ENCODE measurements at places on chromosomes 16 and 17.

GRCh38 chr16:54125751-54126655 is 160.6 kb downstream of the IRX3 start:
- no peak for DNase-seq

GRCh38 chr17:60167065-60167741 is 17.4 kb downstream of the CA4 start:
- peak; percentile 17 for DNase-seq

DNA sequence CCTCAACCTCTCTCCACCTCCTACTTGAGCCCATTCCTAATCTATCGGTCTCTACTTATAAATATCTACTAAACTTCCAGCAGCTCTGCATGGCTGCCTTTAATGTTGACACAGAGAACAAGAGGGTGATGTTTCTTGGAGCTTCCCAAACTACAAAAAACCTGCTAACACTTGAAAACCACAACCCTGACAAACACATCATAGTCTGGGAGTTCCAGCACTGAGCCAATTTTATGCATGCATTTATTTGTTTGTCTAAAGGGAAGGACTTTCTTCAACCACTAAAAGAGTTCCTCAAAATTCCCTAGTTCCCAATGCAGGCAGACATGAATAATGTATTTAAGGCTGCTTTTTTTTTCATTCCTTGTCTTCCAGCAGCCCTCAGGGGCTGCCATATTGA is 331.8 kb upstream of the XYLT1 start:
- DNase-seq, result no peak

DNA sequence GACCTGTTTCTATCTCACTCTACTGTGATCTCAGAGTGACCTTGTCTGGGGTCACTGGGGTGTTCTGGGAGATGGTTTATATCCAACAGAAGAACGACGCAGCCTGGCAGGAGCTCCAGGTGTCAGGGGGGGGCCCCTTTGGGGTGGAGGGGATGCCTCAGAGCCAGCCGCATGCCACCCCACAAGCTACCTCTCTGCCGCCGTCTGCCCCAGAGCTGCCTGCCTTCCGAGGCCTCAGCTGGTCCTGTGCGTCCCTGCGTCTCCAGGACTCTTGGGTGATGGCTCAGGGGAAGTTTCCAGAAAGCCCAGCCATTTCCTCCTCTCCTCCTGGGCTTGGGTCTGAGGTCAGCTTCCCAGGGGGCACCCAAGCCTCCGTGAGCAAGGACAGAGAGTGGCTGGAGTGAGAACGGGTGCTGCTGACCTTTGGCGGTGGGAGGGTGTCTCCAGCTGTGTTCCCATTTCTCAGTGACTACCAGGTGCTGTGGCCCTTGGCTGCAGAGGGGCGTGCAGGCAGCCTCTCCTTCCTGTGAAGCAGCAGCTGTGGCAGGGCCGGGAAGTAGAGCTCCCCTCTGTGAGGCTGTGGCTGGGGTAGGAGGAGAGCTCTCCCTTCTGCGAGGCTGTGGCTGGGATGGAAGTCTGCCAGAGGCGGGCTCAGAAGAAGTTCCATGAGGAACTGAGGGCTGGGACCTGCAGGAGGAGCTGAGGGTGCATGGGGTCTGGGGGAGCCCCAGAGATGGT is 19.8 kb downstream of the JPH3 start:
- DNase-seq, result no peak

GRCh38 chr16:19136549-19137196 is 22.9 kb downstream of the ITPRIPL2 start:
- no peak for DNase-seq

DNA sequence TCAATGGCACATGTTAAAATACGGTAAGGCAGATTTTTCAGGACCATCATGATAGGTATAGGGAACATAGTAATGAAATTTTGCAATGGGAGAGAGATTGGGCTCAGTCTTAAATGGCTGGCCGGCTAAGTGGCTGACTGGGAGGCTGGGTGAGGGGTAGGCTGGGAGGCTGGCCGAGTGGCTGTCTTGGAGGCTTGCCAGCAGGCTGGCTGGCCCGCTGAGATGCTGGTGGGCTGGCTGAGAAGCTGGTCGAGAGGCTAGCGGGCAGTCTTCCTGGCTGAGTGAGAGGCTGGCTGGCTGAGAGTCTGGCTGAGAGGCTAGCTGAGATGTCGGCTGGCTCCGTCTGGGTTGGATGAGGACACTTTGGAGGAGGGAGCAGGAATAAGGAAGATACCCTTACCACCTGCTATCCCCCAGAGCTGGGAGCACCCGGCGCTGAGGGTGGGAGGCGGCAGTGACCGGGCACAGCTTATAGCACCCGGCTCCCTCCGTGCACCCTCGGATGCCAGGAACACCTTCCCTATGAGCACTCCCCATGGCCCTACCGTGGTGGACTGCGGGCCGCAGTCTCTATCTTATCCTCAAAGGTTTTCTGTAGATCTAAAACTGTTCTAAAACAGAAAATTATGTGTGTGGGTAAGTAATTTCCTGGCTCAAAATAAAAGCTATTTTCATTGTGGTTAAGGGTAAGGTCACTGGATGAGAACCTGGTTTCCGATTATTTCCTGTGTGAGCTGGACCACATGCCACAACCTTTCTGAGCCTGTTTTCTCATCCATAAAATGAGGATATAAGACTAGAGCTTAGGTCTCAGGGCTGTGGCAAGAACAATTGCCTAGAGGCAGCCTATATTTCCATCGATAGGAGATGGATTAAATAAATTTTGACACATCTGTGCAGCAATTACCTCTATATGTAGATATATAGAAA is 34.5 kb upstream of the TMC5 start:
- DNase-seq, result no peak

- no peak for DNase-seq
Measured at GRCh38 chr17:2965621-2966595, 97.5 kb downstream of the OR1D5 start.

DNA sequence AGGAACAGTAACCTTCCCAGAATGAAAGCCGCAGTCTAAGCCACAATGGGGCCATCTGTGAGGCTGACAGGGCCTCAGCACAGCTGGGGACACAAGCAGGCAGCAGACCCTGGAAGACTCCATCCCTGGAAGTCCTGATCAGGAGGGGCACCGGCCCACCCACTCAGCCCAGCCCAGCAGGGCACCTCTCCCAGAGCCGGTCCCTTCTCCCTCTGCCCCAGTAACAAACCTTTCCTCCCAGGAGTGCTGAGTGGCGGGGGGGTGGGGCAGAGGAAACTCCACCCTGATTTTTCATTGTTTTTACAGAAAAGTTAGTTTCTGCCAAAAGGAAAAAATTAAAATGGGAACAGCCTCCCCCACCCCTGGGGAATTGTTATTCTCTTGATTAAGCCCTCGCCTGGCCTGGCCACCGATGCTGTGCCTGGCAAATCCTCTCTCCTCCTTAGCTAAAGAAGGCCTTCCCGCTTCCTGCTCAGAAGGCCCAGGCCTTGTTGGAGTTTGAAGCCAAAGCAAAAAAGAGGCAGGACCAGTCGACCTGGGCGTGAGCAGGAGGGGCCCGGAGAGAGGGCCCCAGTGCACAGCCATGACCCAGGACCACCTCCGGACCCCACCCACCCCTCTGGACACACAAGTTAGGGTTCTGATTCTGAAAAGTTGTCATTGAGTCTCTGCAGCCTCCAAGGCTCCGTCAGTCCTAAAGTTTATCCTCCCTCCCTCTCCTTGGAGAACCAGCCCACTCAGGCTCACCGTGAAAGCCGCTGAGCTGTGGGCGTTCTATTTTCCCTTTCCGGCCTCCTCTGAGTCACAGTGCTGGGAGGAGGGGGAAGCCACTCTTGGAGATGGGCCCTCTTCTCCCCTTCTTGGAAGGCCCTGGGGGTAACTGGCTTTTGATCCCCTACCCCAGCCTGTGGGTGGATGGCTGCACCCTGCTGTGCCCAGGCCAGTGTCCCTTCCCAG is 128.4 kb upstream of the TNRC6C start:
- DNase-seq, result peak; percentile 75
